ENCODE measurements at places on chromosomes 2 and 18. TPM values are rescaled to one million over a fixed set of nuclear protein-coding genes. Genes with fewer than 3 reads are reported as not detected.
A peak's percentile ranks its signal among the peaks of the same experiment; 100 is the strongest.

The GPD2 gene
- polyA plus RNA-seq = 9.0 TPM

The PLCD4 gene
- not detected for polyA plus RNA-seq

The CCT4 gene
- polyA plus RNA-seq = 127 TPM

DNA sequence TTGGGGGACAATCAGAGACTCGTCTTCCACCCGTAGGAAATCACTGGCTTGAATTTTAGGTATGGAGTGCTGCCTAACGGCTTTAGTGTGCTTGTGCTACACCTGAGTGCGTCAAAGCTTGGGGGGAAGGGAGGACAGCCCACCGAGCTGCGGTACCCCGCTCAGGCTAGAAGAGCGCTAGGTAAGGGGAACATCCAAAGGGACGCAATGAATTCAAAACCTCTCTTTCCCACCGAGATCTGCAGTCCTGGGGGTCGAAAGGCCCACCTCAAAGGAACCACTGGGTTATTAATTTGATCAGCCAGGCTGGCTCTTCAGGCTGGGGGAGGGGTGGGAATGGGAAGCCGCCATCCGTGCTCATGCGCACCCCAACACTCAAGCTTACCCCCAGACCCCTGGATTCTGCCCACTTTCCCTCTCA is 2.7 kb downstream of the EPHA4 start:
- DNase-seq = no peak

DNA sequence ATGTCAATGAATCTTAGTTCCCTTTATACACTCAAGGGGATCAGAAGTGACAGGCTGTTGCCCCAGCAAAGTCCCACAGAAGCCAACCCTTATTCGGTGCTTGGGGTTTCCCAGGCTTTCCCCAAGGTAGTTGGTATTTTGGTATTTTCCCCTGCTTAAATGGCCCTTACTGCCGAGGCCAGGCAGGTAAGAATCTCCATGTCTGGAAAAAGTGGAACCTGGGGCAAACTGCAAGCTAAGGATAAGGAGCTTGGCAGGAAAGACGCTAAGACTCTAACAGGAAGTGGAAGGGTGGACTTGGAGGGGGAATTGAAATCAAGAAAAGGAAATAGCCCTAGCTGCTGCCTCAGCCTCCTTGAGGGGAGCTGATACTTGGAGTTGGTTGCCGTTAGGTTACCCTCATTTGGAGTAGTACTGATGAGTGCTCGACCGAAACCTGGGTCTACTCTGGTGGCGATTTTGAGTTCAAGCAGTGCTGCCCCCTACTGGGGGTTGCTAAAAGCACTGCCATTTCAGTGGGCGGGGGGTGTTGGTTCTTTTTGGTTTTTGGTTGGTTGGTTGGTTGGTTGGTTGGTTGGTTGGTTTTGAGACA is 3.3 kb upstream of the GPBAR1 start:
- DNase-seq = peak; percentile 40

DNA sequence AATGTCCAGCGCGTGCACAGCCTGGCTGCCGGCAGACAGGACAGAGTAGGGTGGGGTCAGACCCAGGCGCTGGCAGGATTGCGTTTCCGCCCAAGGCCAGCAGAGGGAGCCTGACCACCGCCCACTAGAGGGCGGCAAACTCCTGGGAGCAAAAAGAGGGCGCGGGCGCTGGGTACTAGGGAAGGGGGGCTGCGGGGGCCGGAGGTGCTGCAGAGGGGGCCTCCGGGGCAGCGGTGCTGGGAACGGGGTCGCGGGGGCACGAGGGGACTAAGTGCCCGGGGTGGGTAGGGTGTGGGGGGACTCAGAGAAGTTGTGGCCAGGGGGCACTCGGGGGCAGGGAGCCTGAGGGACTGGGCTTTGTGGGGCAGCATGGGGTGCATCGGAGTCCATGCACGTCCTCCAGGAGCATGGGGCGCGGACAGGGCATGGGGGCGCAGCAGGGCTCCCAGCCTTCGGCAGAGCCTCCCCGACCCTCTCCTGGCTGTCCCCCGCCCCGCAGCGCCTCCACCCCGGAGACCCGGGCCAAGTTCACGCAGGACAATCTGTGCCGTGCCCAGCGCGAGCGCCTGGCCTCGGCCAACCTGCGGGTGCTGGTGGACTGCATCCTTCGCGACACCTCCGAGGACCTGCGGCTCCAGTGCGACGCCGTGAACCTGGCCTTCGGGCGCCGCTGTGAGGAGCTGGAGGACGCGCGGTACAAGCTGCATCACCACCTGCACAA is 3.2 kb downstream of the TEKT4 start:
- peak; percentile 17 for DNase-seq

- no peak for DNase-seq
Measured at GRCh38 chr18:32298171-32298667, 108.4 kb downstream of the MEP1B start.

DNA sequence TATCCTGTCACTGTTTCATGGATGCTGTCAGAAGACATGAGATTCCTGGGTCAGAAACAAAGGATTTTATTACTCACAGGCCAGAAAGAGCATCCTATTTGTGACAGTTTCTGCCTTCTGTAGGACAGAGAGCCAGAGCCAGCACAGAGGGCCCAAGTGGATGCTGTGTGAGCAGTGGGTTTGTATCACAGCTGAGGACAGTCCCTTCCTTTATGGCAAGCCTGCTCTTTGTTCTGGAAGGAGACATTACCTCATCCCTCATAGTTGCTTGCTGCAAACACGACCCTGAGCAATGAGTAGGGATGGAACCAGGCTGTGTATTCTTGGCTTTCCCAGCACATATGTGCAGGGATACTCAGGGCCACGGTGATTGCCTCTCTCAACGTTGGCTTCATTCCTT is 41.6 kb downstream of the ARHGEF4 start:
- DNase-seq = no peak

- no peak for DNase-seq
Measured at GRCh38 chr2:225112362-225113126, 70.3 kb upstream of the DOCK10 start.

DNA sequence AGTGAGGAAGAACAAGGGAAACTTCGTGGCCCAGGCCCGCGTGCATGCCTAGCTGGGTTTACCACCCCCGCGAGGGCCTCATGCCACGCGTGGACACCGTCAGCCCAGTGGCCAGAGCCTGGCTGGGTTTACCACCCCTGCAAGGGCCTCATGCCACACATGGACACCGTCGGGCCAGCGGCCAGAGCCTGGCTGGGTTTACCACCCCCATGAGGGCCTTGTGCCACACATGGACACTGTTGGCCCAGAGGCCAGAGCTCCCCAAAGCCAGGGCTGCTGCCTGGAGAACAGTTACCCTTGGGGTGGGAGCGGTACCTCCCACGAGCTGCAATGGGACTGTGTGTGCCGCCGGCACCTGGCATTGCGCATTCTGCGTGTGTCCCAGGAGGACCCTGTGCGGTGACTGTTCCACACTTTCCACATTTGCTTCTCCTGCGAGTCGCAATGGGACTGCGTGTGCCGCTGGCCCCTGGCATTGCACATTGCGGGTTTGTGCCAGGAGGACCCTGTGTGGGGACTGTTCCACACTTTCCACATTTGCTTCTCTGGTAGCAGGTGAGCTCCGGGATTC is 105.6 kb upstream of the CTDP1 start:
- no peak for DNase-seq

DNA sequence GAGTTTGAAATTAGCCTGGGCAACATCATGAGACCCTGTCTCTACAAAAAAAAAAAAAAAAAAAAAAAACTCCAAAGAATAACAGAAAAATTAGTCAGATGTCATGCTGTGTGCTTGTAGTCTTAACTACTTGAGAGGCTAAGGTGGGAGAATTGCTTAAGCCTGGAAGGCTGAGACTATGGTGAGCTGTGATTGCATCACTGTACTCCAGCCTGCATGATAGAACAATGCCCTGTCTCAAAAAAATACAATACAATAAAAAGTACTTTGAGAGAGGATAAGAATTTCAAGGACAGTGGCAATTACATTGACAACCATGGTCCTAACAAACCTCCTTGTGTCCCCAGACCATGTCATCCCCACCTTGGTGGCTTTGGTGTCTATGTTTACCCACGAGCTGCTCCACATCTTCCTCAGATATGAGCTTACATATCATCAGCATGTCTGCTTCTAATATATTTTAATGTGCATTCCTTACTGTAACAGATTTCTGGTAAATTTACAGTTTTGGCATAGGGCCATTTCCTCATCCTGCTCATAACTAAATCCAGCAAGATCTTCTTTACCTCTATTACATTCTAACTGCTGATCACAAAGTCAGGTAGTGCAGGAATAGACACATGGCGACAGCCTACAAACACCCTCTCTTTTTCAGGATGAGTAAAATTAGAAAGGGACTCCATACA is 437.7 kb upstream of the HNRNPA3 start:
- DNase-seq = no peak

DNA sequence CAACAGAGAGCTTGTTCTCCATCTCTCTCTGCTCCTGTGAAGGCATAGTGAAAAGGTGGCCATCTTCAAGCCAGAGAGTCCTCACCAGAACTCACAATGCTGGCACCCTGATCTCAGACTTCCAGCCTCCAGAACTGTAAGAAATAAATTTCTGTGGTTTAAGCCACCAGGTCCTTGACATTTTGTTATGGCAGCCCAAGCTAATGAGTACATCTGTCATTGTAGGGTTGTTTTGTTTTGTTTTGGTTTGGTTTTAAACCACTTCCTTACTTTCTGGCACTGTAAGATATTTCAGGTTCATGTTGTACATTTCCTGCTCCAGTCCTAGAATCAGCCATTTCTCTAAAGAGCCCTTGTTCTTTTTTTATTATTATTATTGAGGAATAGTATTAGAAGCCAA is 171.2 kb downstream of the CPS1 start:
- no peak for DNase-seq

- no peak for DNase-seq
Measured at GRCh38 chr2:99809259-99809900, 319.6 kb upstream of the REV1 start.

DNA sequence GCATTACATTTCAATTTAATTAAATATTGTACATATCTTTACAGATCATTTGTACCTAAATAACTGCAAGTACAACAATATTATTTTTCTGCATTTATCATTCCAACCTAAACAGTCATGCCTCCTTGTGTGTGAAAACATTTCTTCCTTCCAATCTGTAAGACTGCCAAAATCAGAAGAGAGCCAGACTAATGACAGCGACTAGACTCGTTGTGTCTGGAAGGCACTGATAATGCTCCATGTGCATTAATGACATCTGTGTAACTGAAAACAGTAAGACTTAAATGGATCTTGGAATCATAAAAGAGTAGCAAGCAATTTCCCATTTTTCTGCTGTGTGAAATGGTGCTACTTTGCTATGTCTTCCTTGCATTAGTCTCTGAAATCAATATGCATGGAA is 278.0 kb upstream of the DSEL start:
- no peak for DNase-seq

DNA sequence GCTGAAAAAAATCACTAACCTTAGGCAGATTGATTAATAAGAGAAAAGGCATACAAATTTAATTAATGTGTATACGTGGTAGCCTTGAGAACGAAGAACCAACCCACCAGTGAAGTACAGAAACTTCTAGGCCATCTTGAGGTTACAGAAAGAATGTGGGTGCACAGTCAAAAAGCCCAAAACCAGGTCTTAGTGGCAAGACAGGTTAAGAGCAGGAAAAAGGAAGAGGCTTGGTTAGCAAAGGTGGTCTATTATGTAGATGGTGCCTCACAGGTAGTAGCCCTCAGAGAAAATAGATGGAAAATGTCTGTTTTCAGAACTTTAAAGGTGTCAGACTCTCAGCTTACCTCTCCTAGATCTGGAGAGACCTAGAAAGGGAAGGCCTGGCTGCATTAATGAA is 22.0 kb upstream of the SLC35G4 start:
- DNase-seq = no peak

DNA sequence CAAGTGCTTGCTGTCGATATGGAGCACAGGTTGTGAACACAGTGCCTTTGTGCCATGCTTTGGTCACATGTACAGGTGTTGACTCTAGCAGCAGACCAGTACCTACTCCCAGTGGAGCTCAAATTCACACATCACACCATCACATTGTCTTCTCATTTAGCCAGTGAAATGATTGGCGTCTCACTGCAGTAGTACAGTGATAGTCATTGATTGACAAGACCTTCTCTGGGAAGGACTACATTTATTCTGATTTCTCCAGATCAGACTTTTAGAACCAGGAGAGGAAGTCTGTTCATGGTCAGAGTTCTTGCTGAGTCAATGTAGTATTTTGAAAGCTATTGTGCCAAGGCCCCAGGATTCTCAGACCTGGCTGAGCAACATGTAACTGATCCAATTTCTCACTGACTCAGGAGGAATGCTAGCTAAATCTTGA is 75.2 kb downstream of the FMNL2 start:
- DNase-seq = no peak

GRCh38 chr2:41941831-41942230 is 106.0 kb upstream of the PKDCC start:
- no peak for DNase-seq

DNA sequence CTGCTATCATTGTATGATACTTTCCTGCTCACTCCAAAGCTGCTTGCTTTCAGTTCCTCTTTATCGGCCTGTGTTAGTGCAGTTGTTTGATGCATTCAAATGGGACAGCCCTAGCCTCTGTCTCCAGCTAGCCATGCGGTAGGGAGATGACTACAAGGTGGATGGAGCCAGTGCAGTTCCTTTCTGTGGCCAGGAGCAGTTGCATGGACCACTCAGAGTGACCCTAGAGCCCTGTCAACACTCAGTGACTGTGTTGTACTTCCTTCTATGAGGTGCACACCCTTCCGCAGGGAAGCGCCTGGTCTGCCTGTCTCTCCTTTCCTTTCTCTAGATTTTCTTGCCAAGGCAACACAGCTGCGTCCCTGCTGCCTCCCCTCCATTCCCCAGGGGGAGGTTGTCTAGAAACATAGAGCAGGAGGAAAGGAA is 33.8 kb downstream of the KCNS3 start:
- no peak for DNase-seq

- no peak for DNase-seq
Measured at GRCh38 chr2:136395582-136395981, 277.6 kb upstream of the CXCR4 start.

- no peak for DNase-seq
Measured at GRCh38 chr2:33509908-33510585, 33.6 kb downstream of the RASGRP3 start.

DNA sequence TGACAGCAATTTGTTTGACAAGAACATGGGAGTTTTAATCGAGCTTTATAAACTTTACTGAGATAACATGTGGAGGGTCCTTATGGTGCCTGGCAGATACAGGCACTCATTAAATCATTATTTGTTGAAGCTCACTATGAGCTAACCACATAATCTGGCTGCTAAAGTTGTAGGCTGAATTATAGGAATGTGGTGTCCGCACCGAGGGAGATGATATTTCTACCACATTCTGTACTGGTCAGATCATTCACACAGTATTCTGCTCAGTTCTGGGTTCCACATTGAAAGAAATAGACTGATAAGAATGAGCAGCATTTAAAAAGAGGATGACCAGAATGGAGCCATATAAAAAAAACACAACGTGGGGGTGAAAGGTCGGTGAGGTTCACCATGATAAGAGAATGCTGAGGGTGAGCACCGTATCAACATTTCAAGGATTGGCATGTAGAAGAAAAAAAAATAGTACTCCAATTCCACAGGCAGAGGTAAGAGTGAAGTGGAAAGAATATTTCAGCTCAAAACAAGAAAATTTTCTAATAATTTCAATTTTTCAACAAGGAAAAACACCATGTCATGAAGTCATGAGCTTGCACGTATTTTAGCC is 54.4 kb downstream of the TMEFF2 start:
- no peak for DNase-seq

All from CD4-positive, CD25-positive, alpha-beta regulatory T cell (primary cell).